ENCODE measurements at places on chromosomes 3 and 15.

- DNase-seq, result no peak
Measured at GRCh38 chr3:127177226-127177625, 15.7 kb upstream of the PRR23E start.

GRCh38 chr3:70072180-70072579 is 72.6 kb downstream of the SAMMSON start:
- DNase-seq, result no peak

DNA sequence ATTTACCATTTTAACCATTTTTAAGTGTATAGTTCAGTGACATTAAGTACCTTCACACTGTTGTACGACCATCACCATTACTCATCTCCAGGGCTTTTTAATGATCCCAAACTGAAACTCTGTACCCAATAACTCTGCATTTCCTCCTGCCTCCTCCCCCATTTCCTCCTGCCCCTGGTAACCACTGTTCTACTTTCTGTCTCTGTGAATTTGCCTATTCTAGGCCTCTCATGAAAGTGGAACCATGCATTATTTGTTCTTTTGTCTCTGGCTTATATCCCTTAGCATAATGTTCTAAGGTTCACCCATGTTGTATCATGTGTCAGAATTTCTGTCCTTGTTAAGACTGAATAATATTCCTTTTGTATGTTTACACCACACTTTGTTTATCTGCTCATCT is 154.2 kb downstream of the MECOM start:
- no peak for DNase-seq

DNA sequence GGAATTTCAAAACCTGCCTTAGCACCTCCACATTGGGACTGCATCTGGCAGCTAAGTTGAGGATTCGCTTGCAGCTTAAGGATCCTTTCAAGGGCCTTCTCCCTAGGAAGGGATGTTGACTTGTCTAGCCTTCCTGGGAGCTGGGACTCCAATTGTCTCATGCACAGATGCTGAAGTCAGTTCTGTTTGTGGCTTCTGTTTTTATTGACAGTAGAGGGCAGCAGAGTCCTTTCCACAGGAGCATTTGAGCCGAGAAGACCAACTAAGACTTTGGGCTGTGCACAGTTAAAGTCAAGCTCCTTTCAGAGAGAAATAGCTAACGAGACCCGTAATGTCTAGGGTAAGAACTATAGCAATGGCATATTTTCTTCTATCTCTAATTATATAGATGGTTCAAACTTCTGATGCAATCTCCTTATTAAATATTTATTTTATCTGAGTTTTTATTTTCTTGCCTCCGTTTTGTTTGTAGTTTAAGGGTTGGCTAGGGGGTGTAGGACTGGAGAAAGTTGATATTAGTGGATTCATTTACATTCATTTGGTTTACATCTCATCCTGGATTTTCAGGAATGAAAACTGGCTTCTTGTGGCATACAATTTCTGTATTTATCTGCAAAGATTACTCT is 59.7 kb upstream of the KBTBD8 start:
- DNase-seq, result no peak

GRCh38 chr3:183211352-183211751 is 41.7 kb upstream of the B3GNT5 start:
- no peak for DNase-seq

DNA sequence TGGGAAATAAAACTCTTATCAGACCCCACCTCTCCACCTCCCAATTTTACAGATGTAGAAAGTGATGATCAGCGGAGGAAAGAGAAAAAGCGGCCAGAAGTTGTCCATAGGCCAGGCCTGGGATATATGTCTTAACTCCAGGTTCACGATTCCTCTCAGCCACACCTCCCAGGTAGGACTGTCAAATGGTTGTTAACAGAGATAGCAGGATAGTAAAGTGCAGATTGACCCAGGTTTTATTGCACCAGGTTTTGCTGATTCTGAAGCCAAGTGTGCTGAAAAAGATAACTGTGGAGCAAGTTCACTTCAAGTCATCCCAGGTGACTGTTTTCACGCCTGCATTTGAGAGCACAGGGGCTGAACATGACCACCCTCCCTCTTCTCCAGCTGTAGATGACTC is 36.1 kb downstream of the LSM3 start:
- no peak for DNase-seq

DNA sequence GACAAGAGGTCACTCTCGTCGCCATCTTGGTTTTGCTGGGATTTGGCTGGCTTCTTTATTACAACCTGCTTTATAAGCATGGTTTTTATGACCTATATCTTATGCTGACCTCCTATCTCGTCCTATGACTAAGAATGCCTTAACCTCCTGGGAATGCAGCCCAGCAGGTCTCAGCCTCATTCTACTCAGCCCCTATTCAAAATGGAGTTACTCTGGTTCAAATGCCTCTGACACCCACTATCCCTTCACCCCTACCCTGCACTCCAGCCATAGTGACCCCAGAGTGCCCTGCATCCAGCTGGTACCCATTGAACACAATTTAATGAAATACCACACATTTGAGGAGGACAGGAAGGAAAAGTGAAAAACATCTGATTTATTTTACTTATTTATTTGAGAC is 23.4 kb downstream of the METTL6 start:
- no peak for DNase-seq

DNA sequence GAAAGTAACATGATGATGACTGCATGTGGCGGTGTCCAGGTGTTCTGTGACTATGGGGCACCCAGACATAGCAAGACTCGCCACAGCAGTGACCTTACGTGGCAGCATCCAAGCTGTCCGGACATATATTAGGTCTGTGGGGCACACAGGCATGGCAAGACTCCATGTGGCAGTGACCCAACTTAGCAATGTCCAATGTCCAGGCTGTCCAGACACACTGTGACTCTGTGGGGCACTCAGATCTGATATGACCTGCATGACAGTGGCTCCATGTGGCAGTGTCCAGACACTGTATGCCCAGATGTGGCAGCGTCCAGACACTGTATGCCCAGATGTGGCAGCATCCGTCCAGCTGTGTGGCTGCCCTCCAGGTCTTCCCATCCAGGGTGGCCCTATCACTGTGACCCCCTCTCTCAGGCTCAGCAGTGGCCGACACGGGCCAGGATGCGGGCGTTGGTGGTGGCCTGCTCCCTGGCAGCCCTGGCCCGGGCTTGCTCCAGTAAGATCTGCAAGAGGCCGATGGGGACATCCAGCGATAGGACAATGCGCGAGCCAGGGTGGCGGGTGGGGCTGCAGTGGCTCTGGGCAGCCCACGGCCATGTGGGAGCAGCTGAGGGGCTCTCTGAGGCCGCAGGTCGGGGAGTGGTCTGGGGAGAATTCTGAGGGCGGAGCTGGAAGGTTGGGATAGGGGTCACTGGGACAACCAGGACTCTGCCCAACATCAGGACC is 1.1 kb downstream of the UCN2 start:
- no peak for DNase-seq

DNA sequence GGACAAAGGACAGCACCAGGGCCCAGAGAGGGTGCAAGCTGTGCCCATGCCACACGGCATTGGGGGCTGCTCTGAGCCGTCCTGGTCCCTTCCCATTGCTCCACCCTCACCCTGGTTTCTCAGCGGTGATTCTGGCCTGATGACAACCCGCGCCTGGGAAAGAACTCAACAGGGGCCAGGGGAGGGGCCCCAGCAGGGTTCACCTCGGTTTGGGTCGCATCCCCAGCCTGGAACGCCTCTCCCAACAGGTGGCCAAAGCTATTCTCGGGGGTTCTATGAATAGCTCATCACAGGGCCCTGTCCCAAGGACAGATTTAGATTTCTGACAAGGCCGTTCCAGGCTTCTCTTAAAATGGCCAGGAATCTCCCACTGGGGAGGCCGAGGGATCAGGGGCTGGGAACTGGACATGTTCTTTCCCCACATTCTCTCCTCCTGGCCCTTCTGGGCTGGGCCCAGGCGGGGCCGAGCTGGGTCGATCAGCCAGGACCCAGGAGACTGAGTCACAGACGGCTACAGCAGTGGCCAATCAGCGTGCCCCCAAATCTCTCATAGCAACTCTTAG is 17.9 kb downstream of the GRIP2 start:
- no peak for DNase-seq

DNA sequence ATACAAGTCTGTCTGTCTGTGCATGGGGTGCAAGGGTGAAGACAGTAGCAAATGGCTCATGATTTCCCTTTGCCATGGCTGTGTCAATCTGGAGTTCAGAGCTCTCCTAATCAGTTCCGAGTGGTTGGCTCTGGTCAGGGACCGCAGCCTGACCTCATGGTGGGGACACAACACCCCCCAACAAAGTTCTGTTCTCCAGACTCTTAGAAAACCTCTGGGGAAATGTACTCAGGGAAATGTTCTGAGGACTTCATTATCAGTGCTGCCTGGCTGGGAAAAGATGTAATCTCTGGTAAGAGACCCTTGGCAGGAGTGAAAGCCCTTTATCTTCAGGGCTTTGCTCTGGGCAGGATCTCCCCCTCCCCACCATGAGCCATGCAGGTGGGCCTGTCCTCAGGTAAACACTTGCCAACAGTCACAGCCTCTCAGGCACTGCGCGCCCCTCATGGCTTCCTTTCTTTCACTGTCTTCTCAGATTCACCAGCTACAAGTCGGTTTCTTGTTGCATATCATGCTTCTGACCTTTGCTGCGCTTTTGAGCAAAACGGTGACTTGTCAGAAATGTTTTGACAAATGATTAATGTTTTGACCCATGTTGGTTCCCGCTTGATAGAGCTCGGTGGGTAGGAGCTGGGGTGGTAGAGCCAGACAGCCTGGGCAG is 95.5 kb downstream of the ST6GAL1 start:
- no peak for DNase-seq
